Endothelial cell of umbilical vein (primary cell): ENCODE measurements at places on chromosomes 12 and 14.
A peak's percentile ranks its signal among the peaks of the same experiment; 100 is the strongest.

GRCh38 chr12:104740668-104741067 is 217.4 kb downstream of the SLC41A2 start:
- H3K36me3 ChIP-seq, result no peaks in the 10 kb centered on the region
- H3K27me3 ChIP-seq, result no peaks in the 10 kb centered on the region
- H3K4me1 ChIP-seq, result no peaks in the 10 kb centered on the region
- no peak overlapping the region for H3K4me3 ChIP-seq

GRCh38 chr14:30482276-30482675 is 76.7 kb upstream of the G2E3 start:
- DNase-seq, result no peak
- H3K36me3 ChIP-seq, result no peaks in the 10 kb centered on the region
- H3K4me1 ChIP-seq, result no peaks in the 10 kb centered on the region

- H3K36me3 ChIP-seq, result no peaks in the 10 kb centered on the region
- H3K27ac ChIP-seq, result no peak overlapping the region
- no peaks in the 10 kb centered on the region for H3K27me3 ChIP-seq
Observed at GRCh38 chr12:30417697-30418231, 277.9 kb downstream of the IPO8 start.

GRCh38 chr14:54737132-54737711 is 165.4 kb downstream of the GCH1 start:
- H3K4me3 ChIP-seq, result no peak overlapping the region
- H3K27me3 ChIP-seq, result no peaks in the 10 kb centered on the region
- H3K36me3 ChIP-seq, result peaks cover 3% of the 10 kb centered on the region
- H3K27ac ChIP-seq, result no peak overlapping the region
- H3K4me1 ChIP-seq, result no peaks in the 10 kb centered on the region

GRCh38 chr12:81416571-81416970 is 338.7 kb downstream of the ACSS3 start:
- H3K27ac ChIP-seq, result no peak overlapping the region
- H3K4me3 ChIP-seq, result no peak overlapping the region
- DNase-seq, result no peak
- H3K4me1 ChIP-seq, result no peaks in the 10 kb centered on the region
- no peaks in the 10 kb centered on the region for H3K27me3 ChIP-seq

- H3K27ac ChIP-seq, result no peak overlapping the region
- H3K27me3 ChIP-seq, result no peaks in the 10 kb centered on the region
- no peak for DNase-seq
- no peaks in the 10 kb centered on the region for H3K4me1 ChIP-seq
Observed at GRCh38 chr12:91387461-91388134, 205.0 kb upstream of the DCN start.

GRCh38 chr12:67626156-67626555 is 22.4 kb upstream of the DYRK2 start:
- H3K27ac ChIP-seq, result no peak overlapping the region
- H3K36me3 ChIP-seq, result no peaks in the 10 kb centered on the region
- H3K4me3 ChIP-seq, result no peak overlapping the region
- peaks cover 2% of the 10 kb centered on the region for H3K4me1 ChIP-seq

GRCh38 chr14:68571114-68571591 is 221.7 kb downstream of the ZFP36L1 start:
- H3K27me3 ChIP-seq, result no peaks in the 10 kb centered on the region
- DNase-seq, result no peak
- no peak overlapping the region for H3K27ac ChIP-seq
- peaks cover 38% of the 10 kb centered on the region for H3K4me1 ChIP-seq
- no peak overlapping the region for H3K4me3 ChIP-seq

GRCh38 chr12:188910-189621 is 24.9 kb downstream of the SLC6A12 start:
- H3K4me3 ChIP-seq, result peak overlapping the region; percentile 31
- no peaks in the 10 kb centered on the region for H3K27me3 ChIP-seq
- H3K27ac ChIP-seq, result no peak overlapping the region

- no peak overlapping the region for H3K4me3 ChIP-seq
- no peak overlapping the region for H3K27ac ChIP-seq
- H3K4me1 ChIP-seq, result no peaks in the 10 kb centered on the region
- no peaks in the 10 kb centered on the region for H3K36me3 ChIP-seq
- H3K27me3 ChIP-seq, result no peaks in the 10 kb centered on the region
Observed at GRCh38 chr14:92259613-92260357, 63.2 kb upstream of the SLC24A4 start.

DNA sequence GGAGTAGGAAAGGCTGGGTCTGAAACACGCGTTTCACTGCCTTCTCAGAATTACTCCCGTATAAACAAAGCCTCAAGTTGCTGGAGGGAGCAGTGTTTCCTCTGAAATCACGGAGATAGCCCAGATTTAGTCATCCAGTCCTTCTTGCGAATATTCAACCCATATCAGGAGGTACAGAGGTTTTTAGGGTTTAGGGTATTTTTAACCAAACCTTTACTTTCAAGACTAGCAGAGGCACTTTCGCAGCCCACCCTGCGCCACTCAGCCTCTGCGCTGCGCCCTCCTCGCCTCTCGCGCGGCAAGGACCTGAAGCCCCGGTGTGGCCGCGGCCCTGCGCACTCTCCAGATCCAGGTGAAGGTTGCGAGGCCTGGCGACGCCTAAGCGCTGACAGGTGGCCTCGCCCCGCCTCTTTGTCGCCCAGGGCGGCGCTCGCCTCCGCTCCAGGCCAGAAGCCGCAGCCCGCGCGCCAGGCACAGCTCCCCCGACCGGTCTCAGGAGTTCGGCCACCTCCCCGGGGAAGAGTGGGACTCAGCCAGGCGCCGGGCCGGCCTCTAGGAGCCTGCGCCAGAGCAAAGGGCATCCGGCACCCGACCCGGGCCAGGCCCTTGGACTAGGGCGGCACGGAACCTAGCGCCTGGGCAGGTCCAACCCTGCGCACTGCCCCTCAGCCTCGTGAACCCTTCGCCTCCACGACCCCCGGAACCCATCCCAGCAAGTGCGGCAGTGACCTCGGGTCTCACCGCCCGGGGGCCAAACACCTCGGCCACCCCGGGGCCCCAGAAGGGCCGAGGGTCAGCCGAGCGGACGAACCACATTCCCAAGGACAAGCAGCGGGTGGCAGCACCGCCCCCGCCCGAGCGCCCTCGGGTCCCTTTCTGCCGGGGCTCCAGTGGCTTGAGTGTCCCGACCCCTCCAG is 1.8 kb upstream of the SAMD4A start:
- H3K36me3 ChIP-seq, result no peaks in the 10 kb centered on the region
- peak overlapping the region; percentile 80 for H3K27ac ChIP-seq
- H3K4me3 ChIP-seq, result peak overlapping the region; percentile 60
- H3K27me3 ChIP-seq, result no peaks in the 10 kb centered on the region
- H3K4me1 ChIP-seq, result peaks cover 25% of the 10 kb centered on the region
- peak; percentile 72 for DNase-seq

DNA sequence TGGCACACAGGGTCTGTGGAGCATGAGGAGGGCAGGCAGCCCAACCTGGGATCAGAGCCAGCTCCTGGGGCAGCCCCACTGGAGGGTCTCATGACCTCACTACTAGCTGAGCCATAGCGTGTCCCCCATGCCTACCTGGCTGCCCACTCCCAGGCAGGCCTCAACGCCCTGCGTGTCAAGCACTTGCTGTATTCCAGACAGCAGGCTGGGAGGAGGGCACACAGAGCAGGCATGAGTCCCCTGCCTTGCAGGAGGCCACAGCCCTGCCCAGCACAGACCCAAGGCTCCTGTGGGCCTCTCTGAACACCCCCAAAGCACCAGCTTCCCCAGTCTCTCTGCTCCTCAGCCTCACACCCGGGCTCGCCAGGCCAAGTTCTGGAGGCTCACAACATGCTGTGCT is 64.0 kb downstream of the IQSEC3 start:
- H3K27ac ChIP-seq, result no peak overlapping the region
- no peak overlapping the region for H3K4me3 ChIP-seq
- H3K36me3 ChIP-seq, result no peaks in the 10 kb centered on the region
- H3K27me3 ChIP-seq, result no peaks in the 10 kb centered on the region
- H3K4me1 ChIP-seq, result no peaks in the 10 kb centered on the region
- DNase-seq, result no peak

DNA sequence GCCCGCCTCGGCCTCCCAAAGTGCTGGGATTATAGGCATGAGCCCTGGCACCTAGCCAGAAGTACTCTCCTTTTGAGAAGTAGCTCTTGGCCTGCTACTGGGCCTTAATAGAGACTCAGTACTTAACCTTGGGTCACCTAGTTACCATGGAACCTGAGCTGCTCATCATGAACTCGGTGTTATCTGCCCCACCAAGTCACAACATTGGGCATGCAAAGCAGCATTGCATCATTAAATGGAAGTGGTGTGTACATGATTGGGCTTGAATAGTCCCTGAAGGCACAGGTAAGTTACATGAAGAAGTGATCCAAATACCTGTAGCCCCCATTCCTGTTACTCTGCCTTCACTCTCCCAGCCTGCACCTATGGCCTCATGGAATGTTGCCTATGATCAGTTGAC is 18.0 kb upstream of the ATF7 start:
- no peak for DNase-seq
- no peaks in the 10 kb centered on the region for H3K4me1 ChIP-seq
- H3K27ac ChIP-seq, result no peak overlapping the region
- H3K36me3 ChIP-seq, result no peaks in the 10 kb centered on the region
- no peak overlapping the region for H3K4me3 ChIP-seq
- H3K27me3 ChIP-seq, result no peaks in the 10 kb centered on the region

- H3K27ac ChIP-seq, result no peak overlapping the region
- peaks cover 24% of the 10 kb centered on the region for H3K4me1 ChIP-seq
- no peak overlapping the region for H3K4me3 ChIP-seq
- DNase-seq, result peak; percentile 62
- no peaks in the 10 kb centered on the region for H3K36me3 ChIP-seq
- no peaks in the 10 kb centered on the region for H3K27me3 ChIP-seq
Observed at GRCh38 chr12:124861492-124861891, 2.2 kb downstream of the SCARB1 start.

DNA sequence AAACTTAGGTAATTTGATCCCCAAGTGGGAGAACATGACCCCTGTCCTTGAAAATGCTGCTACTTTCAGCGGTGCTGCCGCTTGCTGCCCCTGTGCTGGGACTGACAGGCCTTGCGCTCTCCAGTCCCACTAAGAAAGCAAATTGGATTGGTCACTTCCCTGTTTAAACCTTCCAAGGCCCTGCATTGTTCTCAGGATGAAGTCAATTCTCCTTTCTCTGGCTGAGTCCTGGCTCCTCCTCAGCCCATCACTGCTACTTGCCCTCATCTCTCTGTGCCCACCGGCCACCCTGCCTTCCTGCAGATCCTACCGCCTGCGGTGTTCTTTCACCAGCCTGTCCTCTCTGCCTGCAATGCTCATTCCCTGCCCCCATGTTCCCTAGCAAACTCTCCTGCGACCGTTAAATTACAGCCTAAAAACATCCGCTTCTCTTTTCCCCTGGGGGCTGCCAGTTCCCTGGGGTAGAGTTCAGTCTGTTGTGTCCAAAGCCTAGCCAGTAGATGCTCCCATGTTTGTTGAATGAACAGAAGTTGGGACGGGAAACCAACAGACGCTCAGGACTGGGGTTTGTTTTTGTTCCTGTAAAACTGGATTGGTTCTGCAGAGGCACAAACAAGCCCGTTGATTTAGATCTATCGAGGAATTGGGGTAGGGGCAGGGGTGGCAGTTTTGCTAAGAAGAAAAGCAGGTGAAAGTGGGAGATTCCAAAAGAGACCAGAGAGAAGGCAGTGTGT is 127.3 kb upstream of the HIF1A start:
- no peaks in the 10 kb centered on the region for H3K36me3 ChIP-seq
- H3K27me3 ChIP-seq, result no peaks in the 10 kb centered on the region
- H3K27ac ChIP-seq, result no peak overlapping the region

DNA sequence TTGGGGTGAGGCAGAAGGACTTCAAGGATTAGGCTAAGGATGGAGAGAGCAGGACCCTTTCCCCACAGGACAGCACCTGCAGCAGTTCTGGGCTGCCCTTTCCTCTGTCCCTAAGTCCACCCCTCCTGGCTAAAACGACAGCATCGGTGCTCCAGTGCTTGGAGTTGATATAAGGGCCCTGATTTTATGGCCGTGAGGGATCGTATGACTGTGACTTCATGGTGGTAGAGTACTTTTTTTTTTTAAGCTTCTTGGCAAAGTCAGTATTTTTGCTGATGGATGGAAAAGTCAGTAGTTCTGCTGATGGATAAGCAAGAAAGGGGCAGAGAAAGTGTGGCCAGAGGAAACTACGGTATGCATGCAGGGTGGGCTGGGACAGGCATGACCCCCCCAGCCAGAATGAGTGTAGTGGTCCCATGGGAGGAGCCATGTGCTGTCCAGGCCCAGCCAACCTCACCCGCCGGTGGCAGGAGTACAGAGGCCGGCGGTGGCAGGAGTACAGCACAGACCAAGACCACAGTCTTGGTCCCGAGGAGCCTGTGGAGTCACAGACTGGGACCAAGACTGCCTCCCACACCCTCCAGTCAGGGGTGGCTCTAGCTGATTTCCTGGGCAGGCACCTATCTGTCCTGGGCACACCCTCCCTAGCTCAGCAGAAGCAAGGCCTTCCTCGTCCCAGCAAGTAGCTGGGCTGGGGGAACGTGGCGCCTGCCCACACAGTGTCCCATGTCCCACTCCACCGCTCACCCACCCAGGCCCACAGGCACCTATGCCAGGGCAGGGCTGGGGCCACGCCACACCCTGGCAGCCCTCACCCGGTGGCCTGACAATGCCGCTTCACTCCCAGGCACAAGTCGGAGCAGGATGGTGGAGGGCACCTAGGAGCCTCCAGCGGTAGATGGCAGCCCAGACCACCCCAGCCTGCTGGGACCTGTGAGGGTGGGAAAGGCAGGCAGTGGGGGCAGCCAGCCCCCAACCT is 46.3 kb downstream of the CCDC88C start:
- no peaks in the 10 kb centered on the region for H3K27me3 ChIP-seq
- H3K4me1 ChIP-seq, result peaks cover 42% of the 10 kb centered on the region
- no peaks in the 10 kb centered on the region for H3K36me3 ChIP-seq
- no peak for DNase-seq

- no peak overlapping the region for H3K4me3 ChIP-seq
- H3K36me3 ChIP-seq, result no peaks in the 10 kb centered on the region
- no peak for DNase-seq
- no peaks in the 10 kb centered on the region for H3K27me3 ChIP-seq
- H3K27ac ChIP-seq, result no peak overlapping the region
- no peaks in the 10 kb centered on the region for H3K4me1 ChIP-seq
Observed at GRCh38 chr14:104518659-104519350, 60.8 kb upstream of the C14orf180 start.

DNA sequence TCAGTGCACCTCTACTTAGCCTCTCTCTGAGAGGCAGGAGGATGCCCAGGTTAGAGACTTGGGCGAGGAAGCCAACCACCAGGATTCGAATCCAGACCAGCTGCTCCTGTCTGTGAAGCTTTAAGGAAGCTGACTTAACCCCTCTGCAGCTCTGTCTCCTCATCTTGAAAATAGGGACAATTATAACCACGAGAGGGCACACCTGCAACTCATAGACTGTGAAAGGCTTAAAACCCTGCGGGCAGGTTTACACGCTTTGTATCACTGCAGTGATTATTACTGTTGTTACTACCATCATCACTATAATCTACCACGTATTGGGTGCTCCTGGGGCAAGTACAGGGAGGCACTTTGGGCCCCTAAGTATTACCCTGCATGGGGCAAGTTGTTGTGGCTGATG is 379.8 kb downstream of the VRK1 start:
- H3K4me3 ChIP-seq, result no peak overlapping the region
- H3K4me1 ChIP-seq, result no peaks in the 10 kb centered on the region
- no peaks in the 10 kb centered on the region for H3K36me3 ChIP-seq
- H3K27ac ChIP-seq, result no peak overlapping the region
